Activated CD4-positive, alpha-beta T cell treated with anti-CD3 and anti-CD28 coated beads, Interleukin-2, amount 10 ng/mL, durations not matched to agents 24 days and 14 days (primary cell): ENCODE measurements at places on chromosomes 7 and 10.

- peak; percentile 78 for DNase-seq
Measured at GRCh38 chr7:91264924-91265681, 870 bp downstream of the FZD1 start.

GRCh38 chr10:20350509-20350908 lies 534.3 kb downstream of the PLXDC2 start:
- DNase-seq: no peak

GRCh38 chr10:129605986-129606518 lies 139.0 kb downstream of the MGMT start:
- DNase-seq: no peak

- no peak for DNase-seq
Measured at GRCh38 chr7:65554-65953, 126.8 kb upstream of the FAM20C start.

- DNase-seq: no peak
Measured at GRCh38 chr10:6840766-6841165, 260.7 kb upstream of the PRKCQ start.

DNA sequence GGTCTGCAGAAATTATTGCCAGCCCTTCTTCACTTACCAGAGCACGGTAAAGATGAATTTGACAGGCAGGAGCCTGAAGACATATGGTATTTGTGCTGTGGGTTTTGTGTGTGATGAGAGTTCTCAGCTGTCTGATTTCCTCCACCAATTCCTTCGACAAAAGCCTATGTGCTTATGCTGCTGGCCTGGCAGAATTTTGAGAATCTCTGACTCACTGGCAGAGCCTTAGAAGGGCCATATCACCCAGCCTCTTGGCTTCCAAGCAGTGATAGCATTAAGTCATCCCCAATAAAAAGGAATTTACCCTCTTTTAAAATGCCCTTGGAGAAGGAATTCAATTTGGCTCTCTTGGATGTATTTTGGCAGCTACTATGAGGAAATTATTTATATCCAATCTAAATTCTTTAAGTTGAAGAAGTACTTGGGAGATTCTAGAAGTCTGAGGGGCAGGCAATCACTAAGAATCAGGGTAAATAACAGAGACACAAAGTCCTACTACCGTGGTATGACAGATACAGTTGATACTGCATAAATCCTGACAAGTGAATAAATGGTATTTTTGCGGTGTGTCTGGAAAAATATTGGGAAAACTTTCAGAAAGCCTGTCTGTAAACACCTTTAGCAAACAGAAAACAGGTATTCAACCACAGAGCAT lies 68.6 kb upstream of the EFCAB10 start:
- DNase-seq: no peak

GRCh38 chr10:25633542-25633941 lies 300.5 kb upstream of the MYO3A start:
- DNase-seq: no peak

- DNase-seq: no peak
Measured at GRCh38 chr10:72277340-72277995, 3.7 kb downstream of the DDIT4 start.

DNA sequence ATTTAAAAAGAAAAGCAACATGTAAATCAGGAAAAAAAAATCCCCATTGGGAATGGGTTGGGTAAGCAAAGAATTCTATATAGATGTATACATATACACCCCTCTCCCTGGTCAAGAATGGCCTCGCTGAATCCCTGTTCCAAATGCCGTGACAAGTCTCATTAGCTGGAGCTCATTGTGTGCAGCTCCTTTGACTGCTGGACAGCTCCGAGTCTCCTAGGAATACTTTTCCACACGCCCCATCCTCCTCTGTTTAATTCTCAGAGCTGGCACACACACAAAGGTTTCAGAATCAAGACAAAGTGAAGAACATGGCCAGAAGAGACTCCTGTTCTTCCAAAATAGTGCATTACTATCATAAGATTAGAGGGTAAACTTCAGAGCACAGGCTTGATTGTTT lies 130.9 kb upstream of the MKLN1 start:
- no peak for DNase-seq

- no peak for DNase-seq
Measured at GRCh38 chr10:51162002-51162401, 87.7 kb downstream of the PRKG1 start.

- DNase-seq: no peak
Measured at GRCh38 chr10:74628136-74628535, 198.3 kb upstream of the KAT6B start.

DNA sequence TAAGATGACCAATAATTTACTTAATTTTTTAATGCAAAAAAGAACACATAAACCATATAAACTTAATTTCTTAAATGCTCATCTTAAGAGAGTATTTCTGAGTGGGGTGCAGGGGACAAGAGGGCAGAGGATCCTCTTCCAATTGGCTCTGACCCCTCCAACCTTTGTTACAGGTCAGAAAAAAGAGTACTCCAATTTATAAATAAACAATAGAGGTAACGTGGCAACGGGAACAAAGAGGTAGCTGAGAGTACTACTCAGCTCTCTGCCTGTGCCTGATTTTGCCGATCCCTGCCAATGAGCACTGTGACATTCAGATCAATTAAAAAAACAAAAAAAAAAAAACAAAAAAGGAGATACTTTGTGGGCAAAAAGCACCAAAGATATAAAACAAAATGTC lies 307.9 kb downstream of the PARD3 start:
- DNase-seq: no peak

DNA sequence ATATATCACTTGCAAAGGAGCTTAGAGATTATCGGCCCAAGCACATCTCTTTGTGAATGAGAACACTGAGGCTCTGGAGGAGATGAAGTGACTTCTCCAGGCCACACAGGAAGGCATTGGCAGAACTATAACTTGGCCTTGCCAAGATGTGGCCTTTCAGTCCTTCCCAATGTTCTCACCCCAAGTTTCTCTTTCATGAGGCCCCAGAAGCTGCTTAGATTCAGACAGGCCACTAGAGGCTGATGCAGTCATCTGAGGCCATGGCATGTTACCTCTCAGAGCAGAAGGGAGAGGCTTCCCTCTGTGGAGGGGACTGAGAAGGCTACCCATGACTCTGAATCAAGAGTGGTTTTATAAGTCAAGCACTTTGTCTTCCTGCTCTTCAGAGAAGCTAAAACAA lies 1003.7 kb downstream of the LRMDA start:
- DNase-seq: no peak

DNA sequence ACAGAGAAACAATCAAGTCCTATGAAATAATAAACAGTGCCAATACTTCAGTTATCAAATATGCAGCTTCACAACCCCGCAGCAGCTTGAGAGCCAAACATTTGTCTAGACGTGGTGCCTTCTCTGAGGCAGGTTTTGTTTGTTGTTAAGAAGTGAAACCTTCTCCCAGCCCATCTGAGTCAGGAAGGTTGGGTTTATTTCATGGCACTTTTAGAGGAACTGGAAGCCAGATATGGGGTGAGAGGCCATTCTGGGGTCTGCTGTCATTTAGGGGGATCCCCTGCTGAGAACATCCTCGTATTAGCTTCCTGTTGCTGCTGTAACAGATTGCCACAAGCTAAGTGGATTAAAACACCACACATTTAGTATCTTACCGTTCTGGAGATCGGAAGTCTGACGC lies 113.6 kb downstream of the GRK5 start:
- no peak for DNase-seq

- no peak for DNase-seq
Measured at GRCh38 chr10:69458430-69459100, 7.3 kb downstream of the TSPAN15 start.

DNA sequence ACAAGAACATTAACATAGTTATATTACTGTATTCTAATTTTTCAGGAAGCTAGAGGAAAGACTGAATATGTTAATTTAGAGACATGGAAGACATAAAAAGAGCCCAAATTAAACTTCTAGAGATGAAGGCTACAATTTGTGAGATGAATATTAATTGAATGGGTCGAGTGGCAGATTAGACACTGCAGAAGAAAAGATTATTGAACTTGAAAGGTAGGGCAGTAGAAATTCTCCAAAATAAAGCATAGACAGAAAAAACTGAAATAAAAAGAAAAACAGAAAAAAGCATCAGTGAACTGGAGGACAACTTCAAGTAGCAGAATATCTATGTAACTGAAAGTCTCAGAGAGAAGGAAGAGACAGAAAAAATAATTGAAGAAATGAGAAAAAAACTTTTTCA lies 274.3 kb upstream of the IMMP2L start:
- DNase-seq: no peak

GRCh38 chr10:78620985-78621799 lies 447.6 kb upstream of the ZMIZ1 start:
- DNase-seq: no peak

DNA sequence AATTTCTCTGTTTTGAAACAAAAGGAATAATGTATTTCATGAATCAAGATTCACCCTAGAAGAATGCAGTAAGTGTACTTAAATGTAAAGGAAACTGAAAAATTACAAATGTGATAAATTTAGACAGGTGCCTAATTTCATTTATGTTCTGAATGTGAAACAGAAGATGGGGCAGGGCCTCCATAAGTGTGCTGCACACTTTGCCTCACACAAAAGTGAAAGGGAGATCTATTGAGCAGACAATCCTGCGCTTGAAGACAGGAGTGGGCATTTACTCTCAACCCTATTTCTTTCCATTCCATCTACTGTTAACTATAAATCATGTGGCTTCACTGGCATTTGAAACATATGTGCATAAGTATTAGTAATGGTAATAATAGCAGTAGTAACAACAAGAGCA lies 36.2 kb downstream of the GNG11 start:
- DNase-seq: no peak

- DNase-seq: no peak
Measured at GRCh38 chr10:63608511-63608910, 87.3 kb downstream of the REEP3 start.

DNA sequence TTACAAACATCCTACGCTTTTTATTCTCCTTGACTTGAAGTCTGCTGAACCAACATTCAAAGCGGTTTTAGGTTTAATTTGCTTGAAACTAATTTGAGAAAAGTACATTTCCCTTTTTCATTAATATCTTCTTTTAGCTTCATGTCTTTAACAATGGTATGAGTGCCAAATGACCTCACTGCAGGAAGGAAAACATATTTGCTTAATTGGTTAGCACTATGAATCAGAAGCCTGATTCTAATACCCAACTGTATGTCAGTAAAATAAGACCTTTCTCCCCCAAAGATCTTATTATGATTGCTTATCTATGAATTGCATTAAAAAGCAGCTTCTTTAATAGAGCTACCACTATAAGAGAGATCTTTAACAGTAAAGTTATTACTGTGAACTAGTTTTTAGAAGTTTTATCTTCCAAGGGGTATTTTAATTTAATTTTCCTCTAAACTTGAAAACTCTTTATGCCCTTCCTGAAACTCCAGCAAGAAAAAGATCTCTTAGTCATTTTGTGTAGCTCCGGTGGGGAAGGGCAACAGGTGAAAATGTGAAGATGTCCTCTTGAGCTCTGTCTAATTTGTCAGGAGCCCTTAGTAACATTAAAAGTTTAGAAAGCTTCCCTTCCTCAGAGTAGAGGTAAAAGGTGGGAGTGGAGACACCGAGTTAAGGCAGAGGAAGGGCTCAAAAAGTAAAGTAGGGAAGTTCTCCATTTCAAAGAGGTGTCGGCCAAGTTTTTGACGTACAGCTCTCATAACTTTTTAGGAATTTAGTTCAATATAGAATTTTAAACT lies 6.1 kb downstream of the COL1A2 start:
- no peak for DNase-seq

- DNase-seq: no peak
Measured at GRCh38 chr7:70703785-70704184, 428.2 kb upstream of the GALNT17 start.

DNA sequence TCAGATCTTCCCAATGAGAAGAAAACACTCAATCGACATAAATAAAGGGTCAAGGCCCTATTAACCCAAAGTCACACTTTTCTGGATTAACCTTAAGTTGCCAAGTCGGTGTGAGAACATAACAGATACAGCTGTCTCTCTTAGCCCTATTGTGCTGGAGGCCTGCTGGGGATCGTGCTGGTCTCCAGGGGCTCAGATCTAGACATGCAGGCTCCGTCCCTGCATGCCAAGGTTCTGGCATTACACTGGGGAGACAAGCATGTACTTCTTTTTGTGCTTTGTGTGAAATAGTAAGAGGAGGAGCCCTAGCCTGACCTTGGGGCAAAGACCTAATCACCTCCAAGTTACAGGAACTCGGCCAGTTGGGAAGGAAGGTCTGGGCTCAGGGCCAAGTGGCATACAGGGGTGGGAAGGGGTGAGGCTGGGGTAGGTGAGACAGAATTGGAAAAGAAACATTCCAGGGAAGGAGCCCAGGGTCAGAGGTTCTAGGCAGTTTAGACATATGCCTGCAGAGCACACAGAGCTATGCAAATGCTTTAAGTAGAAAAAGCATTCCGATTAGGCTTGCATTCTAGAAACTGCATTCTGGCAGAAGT lies 216.4 kb downstream of the HECW1 start:
- no peak for DNase-seq

DNA sequence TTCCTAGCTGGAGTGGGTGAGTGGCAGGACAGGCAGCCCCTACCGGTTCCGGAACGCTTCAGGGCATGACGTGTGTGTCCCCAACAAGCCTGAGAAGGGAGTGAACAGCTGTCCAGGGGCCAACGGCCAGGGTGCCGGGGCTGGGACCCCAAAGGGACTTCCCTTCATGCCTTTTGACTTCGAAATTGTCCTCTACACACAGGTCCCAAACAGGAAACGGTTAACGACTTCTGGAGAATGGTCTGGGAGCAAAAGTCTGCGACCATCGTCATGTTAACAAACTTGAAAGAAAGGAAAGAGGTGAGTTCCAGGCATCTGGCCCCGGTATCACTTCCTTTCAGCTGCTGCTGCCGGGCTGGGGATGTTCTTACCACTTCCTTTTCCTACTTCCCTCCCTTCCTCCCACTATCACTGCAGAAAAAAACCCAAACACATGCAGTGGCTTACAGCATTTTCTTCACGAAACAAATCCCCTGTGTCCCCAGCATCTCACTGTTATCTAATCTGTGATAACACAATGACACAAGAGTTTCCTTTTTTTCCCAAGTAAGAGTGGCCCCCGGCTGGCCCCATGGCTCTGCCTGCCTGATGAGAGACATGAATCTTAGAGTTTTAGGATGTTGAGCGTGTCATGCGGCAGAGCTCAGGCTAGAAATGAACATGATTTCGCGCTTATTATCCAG lies 63.2 kb downstream of the MKI67 start:
- DNase-seq: peak; percentile 87

DNA sequence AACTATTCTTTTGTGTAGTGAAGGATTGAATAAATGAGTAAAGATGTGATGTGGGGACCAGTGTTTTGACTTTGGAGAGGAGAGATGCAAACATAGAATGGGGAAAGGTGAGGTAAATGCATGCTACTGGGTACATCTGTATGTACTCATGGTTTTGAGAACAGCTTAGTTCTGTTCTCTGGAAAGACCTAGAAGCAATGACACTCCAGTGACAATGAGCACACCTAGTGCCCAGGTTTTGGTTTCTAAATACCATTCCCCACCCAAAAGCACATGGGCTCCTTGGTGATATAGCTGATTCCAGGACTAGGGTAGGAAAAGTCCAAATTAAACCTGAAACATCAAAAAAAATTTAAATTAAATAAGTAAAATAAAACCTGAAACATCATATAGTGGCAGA lies 22.6 kb upstream of the HSPA12A start:
- no peak for DNase-seq
